ENCODE measurements at places on chromosomes 13 and 19.

DNA sequence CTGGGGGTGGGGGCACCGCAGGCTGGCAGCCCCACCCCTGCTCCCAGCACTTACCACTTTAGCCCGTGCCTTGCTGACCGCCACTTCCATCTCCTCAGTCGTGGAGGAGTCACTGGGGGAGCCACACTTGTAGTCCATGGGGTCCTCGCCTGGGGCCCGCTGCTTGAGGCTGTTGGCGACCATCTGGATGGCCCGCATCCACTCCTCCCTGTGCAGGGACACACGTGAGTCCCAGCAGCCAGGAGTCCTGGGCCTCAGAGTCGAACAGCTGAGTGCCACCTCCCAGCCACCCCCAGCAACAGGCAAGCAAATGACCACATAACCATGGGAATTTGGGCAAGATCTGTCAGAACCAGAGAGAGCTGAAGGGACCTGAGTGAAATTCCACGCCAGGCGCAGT lies 16.0 kb upstream of the CCNP start:
- no peak for DNase-seq

GRCh38 chr19:55354698-55355212 lies at the start of gene COX6B2:
COX6B2 (minus strand) TSS chr19:55354719; CDS start chr19:55354521, 198 bp downstream.
- DNase-seq = no peak

DNA sequence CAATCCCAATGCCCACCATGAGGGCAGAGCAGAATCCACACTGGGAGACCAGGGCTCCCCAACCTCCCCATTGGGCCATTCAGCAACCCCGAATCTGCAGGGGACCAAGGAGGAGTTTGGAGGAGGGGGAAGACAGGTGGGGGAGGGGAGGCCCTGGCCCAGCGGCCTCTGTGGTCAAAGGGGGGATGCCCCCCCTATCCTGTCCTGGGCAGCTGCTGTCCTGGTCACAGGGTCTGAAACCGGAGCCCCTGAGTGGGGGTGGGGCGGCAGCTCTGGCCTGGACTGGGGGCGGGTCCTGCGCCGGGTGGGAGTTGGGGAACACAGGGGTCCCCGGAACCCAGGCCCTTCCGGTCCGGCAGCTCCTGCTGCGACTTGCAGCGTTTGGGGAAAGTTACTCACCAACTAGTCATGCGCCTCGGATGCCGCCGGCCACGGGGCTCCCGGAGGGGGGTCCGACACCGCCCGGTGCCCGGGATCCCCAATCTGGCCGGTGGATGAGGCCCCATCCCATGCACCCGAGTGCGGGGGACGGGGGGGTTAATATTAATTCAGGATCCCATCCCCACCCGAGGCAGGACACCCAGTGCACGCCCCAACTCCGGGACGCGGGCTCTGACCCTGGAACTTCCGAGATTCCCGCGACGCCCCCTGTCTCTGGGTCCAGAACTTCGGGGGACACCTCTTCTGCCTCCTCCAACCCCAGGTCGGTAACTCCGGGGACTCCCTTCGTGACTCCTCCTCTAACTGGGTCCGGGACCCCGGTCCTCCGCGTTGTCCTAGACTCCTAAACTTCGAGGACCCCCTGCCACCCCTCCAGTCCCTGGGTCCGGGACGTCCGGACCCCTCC lies 872 bp downstream of the HOMER3 start:
- DNase-seq = peak; percentile 70

GRCh38 chr13:44373601-44374347 lies at the start of gene SERP2:
SERP2 (plus strand) TSS chr13:44373824; CDS start chr13:44374026, 202 bp downstream.
- DNase-seq = peak; percentile 53

DNA sequence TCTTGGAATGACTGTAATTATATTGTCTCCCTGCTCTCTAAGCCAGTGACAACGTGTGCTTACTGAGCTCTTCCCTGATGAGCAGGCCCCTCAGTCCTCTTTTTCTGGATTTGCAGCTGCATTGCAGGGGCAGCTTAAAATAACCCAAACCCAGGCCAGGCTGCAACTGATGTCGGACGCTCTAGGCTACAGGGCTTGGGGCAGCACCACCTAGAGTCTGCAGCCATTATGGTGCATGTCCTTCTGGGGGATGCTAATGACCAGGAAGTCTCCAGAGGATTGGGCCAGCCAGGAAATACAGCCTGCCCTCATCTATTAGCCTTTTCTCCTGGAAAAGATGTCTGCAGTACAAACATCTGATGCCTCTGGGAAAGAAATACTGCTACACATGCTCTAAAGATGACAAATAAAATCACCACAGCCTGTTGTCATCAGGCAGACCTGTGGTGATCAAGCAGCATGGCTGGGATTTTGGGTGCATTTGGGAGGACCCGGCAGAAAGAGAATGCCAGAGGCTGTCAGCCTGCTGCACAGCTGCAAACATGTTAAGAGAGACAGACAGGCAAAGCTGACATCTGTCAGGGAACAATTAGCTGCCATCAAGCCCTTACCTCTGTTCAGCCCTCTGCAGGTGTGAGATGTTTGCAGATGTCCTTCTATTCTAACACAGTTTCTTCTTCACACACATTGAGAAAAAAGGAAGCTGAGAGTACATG lies 51.8 kb downstream of the CCDC70 start:
- DNase-seq = no peak

DNA sequence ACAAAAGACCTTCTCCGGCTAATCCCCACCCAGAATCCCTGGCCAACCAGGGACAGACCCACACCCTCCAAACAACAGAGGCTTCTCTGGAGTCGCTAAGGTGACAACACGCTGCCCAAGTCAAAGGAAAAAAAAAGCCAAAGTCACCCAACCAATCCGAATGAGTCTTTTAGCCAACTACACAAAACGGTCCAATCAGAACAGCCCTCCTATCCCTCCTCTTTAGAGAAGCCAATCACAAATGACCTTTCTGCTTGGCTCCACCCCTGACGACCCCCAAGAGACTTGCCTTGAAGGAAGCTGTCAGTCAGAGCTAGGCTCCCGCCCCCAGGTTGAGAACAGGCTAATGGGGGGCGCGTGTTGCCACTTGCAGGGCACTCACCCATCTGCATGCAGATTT lies 6.6 kb upstream of the FBXW9 start:
- no peak for DNase-seq

DNA sequence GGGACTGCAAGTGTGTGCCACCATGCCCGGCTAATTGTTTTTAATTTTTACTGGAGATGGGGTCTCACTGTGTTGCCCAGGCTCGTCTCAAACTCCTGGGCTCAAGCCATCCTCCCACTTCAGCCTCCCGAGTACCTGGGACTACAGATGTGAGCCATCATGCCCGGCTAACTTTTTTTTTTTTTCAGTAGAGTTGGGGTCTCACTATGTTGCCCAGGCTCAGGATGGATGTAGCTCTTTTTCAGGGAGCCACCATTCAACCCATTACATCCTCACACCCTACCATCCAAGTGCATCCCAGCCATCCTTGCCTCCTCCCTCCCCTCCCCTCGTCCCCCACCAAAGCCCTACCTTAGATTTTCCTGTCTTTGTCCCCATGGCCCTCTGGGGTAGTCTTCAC lies 14.9 kb downstream of the CELF5 start:
- DNase-seq = no peak

DNA sequence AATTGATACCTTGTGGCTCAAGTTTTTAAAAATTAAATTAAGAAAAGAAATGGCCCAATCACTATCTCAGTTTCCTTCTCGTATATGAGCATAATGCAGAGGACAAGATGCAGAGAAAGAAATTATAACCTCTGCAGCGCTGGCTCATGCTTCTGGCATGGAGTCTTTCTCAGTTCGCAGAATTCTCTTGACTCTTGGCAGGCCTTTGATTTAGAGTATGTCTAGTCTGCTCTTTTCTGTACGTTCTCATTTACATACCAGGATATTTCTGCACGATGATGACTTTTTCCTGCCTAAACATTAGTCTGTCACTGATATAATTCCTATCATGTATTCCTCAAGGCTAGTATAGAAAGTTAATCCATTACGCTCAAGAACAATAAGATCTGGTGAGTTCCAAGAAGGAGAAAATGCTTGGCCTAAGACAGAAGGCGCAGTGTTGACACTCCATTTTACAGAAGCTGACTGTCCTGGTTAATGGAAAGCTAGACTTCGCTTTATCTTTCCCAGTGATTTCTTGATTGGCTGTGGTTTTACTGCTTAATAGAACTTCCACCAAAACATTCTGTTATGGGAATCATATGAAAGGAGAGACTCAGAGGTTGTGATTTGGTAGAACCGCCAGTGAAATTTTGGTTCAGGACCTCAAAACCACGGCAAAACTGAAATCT lies 1.7 kb upstream of the SMAD9 start:
- no peak for DNase-seq

DNA sequence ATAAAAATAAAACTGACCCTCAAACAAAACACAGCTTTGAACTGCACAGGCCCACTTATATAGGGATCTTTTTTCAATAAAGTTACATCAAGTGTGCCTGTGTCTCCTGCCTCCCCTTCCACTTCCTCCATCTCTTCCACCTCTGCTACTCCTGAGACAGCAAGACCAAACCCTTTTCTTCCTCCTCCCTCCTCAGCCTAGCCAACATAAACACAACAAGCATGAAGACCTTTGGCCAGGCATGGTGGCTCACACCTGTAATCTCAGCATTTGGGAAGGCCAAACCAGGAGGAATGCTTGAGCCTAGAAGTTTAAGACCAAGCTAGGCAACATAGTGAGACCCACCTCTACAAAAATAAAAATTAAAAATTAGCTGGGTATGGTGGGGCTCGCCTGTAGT lies 72.6 kb downstream of the ELF1 start:
- DNase-seq = no peak

- no peak for DNase-seq
These were observed 486.8 kb downstream of the FOXO1 start for GRCh38 chr13:40179445-40180281.

- DNase-seq = no peak
These were observed 785 bp downstream of the NHLRC3 start for GRCh38 chr13:39039041-39039440.

GRCh38 chr13:24864579-24864978 lies 100.6 kb downstream of the RNF17 start:
- DNase-seq = no peak

DNA sequence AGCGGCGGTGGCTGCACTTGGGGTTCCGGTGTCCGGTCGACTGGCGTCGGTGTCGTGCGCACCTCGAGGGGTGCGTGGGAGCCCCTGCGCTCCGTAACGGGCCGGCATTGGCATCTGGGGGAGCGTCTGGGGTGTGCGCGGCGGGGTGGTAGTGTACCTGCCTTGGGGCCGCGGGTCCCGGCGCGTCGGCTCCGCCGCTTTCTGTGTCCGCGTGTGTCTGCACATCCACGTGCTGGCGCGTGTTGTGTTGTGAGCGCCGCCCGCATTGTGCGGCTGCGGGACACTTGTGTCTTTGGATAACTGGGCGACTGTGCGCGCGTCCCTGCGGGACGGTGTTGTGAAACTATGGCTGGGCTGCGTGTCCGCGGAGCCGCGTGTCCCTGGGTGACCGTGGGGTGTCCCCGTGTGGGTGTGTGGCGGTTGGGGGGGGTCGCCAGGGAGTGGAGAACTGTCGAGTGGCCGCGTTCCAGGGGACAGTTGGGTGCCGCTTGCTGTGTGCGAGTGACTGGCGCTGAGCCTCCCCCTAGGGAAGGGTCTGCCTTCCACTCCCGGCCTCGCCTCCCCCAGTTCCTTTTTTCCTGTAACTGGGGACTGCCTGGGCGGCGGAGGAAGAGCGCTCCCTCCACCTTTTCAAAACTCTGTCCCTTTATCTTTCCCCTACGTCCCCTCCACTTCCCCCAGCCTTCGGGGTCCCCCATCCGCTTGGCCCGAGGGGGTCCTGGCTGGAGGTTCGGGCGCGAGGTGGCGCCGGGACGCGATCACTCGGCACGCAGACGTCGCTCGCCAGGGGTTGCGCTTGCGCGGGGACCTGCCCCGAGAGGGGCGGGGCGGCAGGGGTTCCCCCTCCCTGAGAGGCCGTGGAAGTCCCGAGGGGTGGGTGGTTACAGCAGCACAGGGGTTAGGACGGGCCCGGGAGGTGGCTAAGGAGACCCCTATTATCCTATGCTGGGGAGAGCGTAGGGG lies 5.7 kb upstream of the NFIC start:
- peak; percentile 83 for DNase-seq

GRCh38 chr13:24512197-24512907 lies at the start of gene PARP4:
PARP4 (minus strand) TSS chr13:24512778; CDS start chr13:24503776, 9,002 bp downstream.
- peak; percentile 84 for DNase-seq

GRCh38 chr19:7562646-7563393 lies 27.3 kb downstream of the PNPLA6 start:
- no peak for DNase-seq

DNA sequence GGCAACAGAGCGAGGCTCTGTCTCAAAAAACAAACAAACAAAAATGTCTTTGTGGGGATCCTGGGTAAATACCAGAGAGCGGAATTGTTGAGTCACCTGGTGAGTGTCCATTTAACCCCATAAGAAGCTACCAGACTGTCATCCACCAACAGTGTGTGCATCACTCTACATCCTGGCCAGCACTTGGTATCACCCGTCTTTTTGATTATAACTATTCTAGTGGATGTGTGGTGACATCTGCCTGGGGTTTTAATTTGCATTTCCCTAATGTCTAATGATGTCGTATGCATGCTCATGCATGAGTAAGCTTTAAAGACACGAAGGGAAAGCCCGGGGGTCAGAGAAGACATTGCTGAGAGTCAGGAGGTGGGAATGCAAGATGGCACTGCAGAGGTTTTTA lies 126.7 kb upstream of the MRI1 start:
- no peak for DNase-seq

- DNase-seq = no peak
These were observed 184.8 kb downstream of the KDM4B start for GRCh38 chr19:5153601-5154128.

DNA sequence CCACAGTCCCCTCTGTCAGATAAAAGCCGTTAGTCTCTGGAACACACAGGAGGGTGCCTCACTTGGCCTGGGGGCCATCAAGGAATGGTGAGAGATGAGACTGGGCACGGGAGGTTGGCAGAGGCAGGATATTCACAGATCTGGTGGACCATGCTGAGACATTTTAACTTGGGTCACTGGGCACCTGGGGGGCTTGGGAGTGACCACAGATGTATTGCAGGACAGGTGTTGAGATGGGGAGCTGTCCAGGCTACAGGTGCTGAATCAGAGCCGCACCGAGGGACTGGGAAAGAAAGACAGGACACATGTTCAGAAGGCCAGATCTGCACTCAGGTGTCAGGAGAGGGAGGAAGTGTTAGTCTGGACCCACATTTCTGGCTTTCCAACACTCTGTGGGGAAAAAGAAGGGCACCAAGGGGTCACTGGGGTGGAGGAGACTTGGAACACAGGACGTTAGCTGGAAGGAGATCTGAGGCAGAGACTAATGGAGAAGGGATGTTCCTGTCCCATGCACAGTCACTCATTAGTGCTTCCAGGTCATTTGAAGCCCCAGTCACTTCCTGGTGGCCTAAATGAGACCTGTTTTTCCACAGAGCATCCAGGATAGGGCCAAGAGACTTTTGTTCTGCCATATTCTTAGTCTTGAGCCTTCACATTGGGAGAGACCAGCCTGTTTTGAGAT lies 56.1 kb downstream of the CHST8 start:
- no peak for DNase-seq

GRCh38 chr13:36673838-36674326 lies at the start of gene SERTM1:
SERTM1 (plus strand) TSS chr13:36674020; CDS start chr13:36695079, 21,059 bp downstream.
- no peak for DNase-seq
